Stimulated activated CD8-positive, alpha-beta memory T cell treated with anti-CD3 and anti-CD28 coated beads, Interleukin-15, amount 100 ng/mL, for 48 hours (primary cell): ENCODE measurements at places on chromosomes 12 and 14.

- no peak for DNase-seq
Observed at GRCh38 chr14:101189266-101189665, 285.7 kb upstream of the RTL1 start.

GRCh38 chr14:84254290-84254689 lies 1275.7 kb upstream of the FLRT2 start:
- DNase-seq: no peak

DNA sequence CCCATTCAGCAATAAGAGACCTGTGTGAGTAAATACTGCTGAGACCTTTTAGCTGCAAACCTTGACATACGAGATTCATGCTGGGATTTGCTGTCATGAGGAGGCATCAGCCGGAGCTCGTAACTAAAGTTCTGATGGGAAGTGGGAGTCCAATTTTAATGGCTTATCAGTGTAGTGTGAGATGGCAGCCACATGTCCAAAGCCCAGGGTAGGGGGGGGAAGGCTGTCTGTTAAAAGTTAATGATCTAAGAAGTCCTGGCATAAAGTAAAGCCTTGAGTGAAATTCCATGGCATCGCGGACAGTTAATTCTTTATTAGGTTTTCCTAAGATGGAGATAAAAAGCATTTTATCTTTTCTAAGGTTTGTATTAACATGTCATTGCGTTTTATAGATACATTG lies 240.0 kb downstream of the AACS start:
- no peak for DNase-seq

GRCh38 chr14:67536087-67536486 lies 3.0 kb downstream of the PLEKHH1 start:
- DNase-seq: no peak

- no peak for DNase-seq
Observed at GRCh38 chr14:99231850-99232713, 39.9 kb downstream of the BCL11B start.

- no peak for DNase-seq
Observed at GRCh38 chr12:6056406-6057240, 67.8 kb downstream of the VWF start.

- no peak for DNase-seq
Observed at GRCh38 chr12:112347581-112347982, 34.6 kb downstream of the HECTD4 start.

DNA sequence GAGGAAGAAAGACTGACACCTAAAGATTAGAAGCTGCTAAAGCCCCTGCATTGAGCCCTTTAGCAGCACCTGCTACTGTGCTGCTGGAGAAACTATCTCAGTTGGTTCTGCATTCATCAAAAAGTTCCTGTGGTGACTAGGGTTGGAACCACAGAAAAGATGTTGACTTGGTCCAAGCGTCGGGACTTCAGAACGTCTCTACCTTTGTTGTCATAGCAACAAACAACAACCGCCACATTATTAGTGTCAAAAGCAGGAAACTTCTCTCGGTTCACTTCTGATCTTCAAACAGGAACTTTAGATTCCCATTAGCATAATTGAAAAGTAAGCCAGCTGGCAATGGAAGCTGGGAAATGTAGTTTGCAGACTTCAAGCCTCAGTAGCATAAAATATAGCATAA lies 368.0 kb downstream of the SEC23A start:
- DNase-seq: no peak

DNA sequence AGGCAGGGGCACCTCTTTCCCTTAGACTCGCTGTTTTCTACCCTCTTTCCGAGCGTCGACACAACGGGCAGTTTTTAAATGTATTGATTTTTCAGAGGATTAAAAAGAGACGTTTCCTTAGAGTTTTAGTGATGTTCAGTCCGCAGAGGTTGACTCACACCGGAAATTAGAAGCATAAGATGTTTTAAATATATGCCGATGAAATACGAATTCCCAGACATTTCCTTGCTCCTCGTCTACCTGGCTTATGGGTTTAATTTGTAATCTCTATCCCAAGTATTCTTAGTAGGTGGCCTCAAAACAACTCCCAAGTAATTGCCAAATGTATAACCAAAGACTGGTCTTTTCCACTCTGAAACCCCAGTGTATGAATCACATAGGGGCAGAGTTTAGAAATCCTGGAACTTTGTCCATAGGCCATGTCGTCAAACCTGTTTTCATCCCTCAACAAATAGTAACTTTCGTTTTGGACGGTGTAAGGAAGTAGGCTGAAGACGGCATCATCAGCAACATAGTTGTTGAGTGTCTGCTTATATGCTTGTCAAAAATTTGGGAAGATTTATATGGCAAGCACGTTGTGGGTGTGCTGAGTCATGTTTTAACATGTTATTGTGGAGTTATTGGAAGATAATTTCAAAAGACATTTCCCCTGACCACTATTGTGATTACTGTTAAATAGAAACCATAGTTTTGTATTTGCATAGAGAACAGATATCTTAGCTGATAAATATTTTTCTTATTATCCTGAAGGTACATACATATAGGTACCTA lies 824 bp downstream of the TBK1 start:
- no peak for DNase-seq

- DNase-seq: no peak
Observed at GRCh38 chr12:132396657-132397056, 67.3 kb upstream of the GALNT9 start.

DNA sequence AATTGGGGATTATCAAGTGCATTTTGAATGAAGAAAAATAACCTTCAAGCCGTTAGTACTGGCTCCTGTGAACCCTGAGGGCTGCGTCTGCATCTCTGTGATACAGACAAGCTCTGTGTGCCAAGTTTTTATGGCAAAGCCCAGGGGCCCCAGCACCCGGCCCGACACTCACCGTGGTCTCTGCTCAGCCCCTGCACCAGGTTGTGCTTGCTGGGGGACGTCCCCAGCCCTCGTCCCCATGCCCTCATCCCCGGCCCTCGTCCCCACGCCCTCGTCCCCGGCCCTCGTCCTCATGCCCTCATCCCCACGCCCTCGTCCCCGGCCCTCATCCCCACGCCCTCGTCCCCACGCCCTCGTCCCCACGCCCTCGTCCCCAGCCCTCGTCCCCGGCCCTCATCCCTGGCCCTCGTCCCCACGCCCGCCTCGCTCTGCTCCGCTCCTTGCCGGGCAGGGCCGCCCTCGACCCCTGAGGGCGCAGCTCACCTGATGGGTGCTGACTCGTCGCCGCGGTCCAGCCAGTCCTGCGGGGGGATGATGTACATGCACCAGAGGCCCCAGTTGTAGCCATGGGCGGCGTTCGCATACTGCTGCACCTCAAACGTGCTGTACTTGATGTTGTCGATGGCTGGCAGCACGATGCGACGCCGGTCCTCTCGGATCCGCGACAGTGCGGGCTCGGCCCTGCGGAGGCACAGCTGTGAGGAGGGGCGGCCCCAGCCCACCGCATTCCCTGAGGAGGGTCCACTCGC lies 72.0 kb downstream of the GALNT9 start:
- DNase-seq: no peak

DNA sequence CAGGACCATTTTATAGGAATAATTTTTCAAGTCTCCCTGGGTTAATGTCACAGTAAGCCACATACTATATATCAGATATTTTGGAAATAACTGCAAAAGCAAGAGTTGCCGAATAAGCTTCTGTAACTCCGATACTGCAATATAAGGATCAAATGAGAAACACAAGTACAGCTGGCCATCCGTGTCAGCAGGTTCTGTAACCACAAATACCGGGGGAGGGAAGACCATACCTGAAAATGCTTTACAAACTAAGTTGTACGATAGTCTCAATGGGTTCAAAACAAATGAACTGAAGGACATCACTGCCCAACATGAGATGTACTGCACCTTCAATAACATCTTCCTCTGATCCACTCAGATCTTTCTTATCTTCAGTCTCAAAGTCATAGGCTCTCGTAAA lies 1.8 kb downstream of the SYCP3 start:
- DNase-seq: no peak

GRCh38 chr12:92078167-92079053 lies 67.2 kb downstream of the BTG1 start:
- DNase-seq: no peak

DNA sequence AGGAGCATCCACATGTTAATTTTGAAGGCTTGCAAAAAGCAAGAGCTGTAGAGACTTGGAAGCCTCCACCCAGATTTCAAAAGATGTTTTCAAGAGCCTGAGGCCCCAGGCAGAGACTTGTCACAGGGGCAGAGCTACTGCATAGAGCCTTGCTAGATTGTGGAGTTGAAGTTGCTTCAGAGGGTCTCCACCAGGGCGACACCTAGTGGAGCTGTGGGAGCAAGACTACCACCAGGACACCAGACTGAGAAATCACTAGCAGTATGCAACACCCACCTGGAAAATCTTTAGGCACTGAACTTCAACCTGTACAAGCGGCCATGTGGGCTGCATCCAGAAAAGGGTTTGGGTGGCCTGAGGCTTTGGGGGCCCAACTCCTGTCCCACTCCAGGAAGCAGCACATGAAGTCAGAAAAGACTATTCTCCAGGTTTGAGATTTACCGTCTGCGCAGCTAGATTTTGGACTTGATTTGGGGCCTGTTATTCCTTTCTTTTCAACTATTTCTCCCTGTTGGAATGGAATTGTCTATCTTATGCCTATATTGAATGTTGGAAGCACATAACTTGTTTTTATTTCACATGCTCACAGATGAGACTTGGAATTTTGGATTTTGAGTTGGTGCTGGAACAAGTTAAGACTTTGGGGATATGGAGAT lies 508.6 kb downstream of the FLRT2 start:
- peak; percentile 1 for DNase-seq

- no peak for DNase-seq
Observed at GRCh38 chr14:93582516-93582915, 151.8 kb downstream of the UNC79 start.

DNA sequence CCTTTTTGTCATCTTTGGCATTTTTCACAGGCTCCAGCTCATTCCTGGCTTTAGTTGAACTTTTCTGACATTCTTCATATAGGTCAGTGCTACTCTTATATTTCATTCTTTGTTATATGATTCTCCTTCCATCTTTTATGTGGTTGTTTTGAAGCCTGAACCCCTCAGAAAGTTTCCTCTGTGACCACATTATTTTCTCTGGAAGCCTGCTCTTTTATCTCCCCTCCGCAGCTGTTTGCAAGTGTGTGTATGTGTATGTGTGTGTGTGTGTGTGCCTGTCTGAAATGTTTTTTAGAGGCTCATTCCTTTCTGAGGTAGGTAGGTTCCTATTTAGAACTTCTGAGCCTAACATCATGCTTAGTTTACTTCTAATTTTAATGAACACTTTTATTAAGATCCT lies 47.6 kb downstream of the ANO4 start:
- DNase-seq: no peak

DNA sequence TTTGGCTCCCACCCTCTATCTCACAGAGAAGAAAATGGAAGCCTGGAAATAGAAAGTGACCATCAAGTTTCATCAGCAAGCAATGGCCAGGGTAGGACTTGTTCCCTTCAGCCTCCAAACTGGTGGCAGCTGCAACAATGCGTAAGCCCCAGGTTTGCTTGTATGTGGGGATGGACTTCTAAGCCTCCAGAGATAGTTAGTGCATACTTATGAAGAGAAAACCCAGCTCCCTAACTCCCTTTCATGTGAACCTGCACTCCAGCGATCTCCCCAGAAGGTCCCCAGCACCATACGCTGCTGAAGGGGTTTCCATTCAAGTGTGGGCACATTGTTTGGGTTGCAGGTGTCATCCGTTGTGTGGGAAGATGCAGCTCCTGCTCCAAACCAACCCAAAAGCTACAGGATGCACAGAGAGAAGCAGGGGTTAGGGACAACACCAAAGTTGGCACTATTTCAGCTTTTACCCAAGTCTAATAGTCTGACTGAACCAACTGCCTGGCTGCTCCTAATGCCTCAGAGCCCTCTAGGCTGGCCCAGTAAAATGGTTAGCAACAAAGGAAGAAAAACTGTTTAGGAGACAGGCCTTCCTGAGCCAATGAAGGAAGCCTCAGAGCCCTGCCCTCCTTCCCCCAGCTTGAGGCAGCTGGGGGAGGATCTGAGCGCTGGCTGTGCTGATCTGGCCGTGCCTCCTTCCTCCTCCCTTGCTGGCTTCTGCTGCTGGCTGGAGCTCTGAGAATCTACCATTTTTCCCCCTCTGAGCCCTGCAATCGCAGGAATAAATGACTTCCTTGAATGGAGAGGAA lies 12.3 kb downstream of the ZFP36L1 start:
- no peak for DNase-seq

DNA sequence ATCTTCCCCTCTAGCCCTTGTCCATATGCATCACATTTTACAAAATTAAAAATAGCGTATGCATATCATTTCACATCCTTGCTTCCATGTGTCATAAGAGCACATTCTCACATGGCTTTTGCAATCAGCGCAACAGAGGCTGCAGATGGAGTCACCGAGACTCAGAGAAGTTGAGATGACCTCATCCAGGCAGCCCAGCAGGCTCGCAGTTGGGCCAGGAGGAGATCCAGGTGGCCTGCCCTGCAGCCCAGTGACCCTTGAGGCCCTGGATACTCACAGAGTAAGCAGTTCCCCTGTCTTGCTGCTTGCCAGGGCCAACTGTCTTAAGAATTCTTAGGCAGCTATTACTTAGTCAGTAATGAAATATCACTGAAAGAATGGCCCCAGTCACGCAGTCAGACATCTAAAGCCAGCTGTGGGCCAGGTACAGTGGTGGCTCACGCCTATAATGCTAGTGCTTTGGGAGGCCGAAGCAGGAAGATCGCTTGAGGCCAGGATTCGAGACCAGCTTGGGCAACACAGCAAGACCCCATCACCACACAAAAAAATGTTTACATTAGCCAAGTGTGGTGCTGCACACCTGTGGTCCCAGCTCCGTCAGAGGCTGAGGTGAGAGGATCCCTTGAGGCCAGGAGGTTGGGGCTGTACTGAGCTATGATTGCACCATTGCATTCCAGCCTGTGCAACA lies 9.1 kb downstream of the CAMKK2 start:
- DNase-seq: no peak

GRCh38 chr12:291153-291723 lies 28.6 kb upstream of the SLC6A13 start:
- DNase-seq: no peak

DNA sequence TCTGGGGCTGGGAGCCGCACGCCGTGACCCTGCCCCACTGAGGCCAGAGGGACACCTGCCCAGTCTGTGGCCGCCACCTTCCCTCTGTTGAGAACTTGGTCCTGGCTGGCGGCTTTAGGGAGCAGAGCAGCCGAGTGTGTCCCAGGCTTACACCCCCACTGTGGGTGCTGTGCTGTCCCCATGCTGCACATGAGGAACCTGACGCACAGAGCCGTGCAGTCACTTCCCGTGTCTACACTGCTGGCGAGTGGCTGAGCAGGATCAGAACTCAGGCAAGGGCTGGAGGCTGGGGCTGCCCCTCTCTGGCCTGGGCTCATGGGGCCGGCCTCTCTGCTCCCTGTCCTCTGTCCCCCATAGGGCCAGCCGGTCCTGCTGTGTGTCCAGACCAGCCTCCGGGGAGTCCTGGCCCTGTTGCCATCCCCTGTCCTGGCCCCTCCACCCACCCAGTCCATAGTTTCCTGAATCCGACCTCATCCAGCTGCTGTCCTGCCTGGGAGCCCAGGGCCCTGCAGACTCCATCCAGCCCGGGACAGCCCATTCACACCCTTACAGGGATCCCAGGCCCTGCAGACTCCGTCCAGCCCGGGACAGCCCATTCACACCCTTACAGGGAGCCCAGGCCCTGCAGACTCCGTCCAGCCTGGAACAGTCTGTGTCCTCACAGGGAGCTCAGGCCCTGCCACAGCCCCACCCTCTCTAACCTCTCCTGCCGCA lies 10.3 kb downstream of the FBRSL1 start:
- DNase-seq: no peak
